ENCODE measurements at places on chromosomes 5 and 9.

- no peak for DNase-seq
These were observed 838.0 kb upstream of the WWC1 start for GRCh38 chr5:167453246-167454030.

GRCh38 chr5:153542536-153542935 lies 52.1 kb downstream of the GRIA1 start:
- DNase-seq: no peak

GRCh38 chr9:97502984-97503861 lies 1.8 kb downstream of the TMOD1 start:
- no peak for DNase-seq

DNA sequence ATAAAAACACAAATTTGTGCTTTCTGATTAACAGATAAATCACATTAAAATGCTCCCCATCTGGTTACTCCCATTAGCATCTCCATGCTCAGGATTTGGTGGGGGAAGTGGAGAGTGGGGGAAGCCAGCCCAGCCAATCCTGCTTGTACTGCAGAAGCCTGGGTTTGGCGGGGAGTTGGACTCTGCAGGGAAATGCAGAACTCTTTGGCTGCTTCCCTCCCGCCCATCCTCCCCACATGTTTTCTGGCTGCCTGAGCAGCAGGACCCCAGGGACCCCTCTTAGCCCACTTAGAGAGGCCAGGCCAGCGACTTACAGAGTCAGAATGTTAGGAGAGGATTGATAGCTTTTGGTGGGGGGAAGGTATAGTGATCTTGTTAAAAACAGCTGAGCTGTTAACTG lies 59.5 kb upstream of the FOXI1 start:
- no peak for DNase-seq

- DNase-seq: no peak
These were observed 139.4 kb upstream of the IRX1 start for GRCh38 chr5:3456121-3456681.

DNA sequence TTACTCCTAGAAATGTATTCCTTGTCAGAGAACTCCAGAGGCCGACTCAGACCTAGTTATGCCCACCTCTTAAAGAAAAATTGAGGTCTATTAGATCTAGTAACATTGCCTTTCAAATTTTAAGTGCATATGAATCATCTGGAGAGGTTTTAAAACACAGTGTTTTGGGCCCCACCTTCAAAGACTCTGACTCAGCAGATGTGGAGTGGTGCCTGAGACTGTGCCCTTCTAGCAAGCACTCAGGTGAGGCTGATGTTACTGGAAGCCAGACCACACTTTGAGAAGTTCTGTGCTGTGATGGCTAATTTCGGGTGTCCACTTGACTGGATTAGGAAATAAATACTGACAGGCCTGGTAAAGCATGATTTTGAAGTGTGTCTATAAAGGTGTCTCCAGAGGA lies 10.6 kb downstream of the FOXB2 start:
- DNase-seq: no peak

GRCh38 chr5:36164461-36164860 lies 12.6 kb downstream of the SKP2 start:
- no peak for DNase-seq

DNA sequence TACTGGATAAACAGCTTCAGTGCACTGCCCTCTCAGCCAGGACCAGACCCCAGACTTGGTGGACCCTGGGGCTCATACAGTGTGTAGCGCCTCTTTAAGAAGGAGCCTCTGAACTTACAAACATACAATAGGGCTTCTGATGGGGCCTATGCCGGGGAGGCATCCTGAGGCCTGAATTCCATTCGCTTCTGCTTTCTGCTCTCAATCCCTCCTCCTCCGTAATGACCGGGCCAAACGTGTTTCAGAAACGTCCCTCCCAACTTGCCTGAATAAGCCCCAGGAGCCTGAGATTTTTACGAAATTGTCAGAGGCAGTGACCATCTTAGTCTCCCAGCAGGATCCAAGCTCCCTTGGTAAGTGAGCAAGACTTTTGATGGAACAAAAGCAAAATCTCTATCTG lies 128.1 kb upstream of the BOD1 start:
- no peak for DNase-seq

- no peak for DNase-seq
These were observed 36.4 kb upstream of the CXCL14 start for GRCh38 chr5:135615171-135615570.

- DNase-seq: peak; percentile 93
These were observed 33.8 kb downstream of the MFAP3 start for GRCh38 chr5:154072414-154073171.

GRCh38 chr5:15248731-15249130 lies 251.2 kb upstream of the FBXL7 start:
- DNase-seq: no peak

DNA sequence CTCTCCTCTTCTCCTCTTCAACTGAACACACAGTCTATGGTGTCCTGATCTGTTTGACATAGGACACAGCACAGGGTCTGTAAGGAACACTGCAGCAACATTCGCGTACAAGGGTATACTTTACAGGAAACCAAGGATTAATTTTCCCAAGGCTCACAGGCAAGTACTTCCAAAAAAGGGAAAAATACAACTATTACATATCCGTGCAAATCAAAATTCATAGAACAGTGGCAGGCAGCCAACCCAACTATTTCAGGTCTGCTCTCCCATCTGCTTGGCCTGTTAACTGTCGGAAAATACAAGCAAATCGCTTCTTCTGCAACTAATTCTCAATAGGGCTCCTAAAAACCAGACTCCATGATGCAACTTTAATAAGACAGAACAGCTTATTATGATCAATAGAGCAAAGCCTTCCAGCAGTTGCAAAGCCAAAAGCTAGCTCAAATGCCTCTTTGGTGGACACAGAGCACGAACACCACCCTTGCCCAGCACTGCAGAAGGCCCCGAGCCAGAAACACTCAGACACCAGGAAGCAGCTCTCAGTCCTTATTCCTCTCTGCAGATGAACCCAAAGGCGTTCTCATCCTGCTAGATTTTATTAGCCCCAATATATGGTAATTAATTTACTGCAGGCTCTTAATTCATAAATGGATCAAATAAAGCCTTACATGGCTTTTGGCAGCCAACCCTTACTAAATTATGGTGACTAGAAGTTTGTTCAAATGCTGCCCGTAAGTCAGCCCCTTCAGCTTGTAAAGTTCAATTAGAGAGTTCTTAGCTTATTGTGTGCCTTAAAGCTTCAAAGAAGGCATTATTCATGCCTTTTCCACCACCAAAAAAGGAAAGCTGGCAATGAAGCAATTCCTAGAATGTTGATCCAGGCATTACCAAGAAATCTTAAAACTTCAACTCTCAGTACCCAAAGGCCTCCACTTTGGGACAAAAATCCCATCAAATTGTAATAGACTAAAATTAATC lies 68.8 kb downstream of the ZNF608 start:
- no peak for DNase-seq

DNA sequence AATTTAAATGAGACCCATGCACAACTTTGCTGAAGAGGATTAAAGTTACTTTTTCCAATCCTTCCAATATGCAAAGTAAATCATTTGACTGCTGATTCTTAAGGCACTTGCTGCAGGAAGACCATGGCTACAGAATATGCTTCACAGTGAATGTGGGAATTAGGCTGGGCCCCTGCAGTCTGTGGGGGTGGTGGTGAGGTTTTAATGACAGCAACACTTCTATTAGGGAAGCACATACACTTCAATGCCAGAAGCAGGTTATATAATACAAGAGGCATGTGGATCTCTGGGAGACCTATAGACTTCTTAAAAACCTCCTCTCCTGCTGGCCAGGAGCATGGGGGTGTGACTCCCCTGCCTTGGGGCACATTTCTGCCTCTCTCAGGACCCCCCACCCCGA lies 124.5 kb upstream of the KLF9 start:
- DNase-seq: no peak

GRCh38 chr5:143319437-143320227 lies 83.9 kb downstream of the NR3C1 start:
- DNase-seq: no peak

- peak; percentile 33 for DNase-seq
These were observed at the start of gene TICAM2 for GRCh38 chr5:115601701-115602590. Gene TICAM2, minus strand, starts transcription at chr5:115602479. Its CDS starts 21,223 bp downstream, at chr5:115581256.

GRCh38 chr5:139650031-139650688 lies 2.0 kb downstream of the CXXC5 start:
- DNase-seq: no peak

- DNase-seq: no peak
These were observed 277.5 kb downstream of the DENND1A start for GRCh38 chr9:123652416-123652815.

DNA sequence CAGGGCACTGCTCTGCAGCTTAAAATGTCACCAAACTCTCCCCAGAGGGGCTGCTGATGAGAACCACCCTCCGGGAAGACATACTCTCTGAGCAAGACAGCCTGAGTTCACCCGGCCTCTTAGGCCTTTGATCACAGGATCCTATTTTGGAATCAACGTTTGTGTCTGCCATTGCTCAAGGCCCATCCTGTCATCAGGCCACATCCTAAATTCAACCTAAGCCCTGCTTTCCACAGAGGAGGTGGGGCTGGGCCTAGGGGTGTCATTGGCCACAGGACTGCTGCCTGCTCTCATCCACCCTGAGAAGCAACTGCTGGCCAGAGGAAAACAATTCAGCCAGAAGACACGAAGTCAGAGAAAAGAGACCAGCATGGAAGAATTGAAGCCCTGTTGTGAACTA lies 351.1 kb upstream of the IRX2 start:
- no peak for DNase-seq

DNA sequence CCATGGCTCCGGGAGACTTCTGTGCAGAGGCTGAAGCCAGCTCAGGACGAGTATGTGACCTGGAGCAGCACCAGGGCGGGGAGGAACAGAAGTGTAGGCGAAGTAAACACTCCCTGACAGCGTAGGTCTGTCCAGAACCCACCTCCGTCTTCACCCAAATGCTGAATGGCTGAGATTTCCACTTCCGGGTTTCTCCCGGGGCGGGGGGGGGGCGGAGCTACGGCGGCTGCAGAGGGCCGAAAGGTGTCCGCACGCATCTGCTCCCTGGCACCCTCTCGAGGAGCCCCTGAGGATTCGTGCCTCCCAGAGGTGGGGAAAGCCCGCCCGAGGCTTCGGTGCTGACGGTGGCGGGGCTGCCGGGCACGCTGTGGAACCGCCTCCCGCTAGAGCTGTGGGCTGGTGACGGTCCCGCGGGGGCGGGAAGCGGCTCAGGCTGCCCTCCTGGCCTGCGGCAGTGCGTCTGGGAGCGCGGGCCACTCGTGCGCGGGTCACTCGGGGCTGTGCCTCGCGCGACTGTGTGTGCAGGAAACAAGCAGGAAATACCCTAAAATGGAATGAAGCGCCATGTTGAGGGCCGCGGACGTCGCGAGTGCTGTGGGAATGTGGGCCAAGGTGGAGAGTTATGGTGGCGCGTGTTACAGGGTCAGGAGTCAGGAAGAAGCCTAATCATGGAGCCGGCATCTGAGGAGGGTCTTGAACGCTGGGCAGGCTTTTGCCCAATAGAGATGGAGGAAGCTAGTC lies 1425.4 kb downstream of the FOXD4L5 start:
- no peak for DNase-seq

GRCh38 chr5:373710-374602 lies 52.4 kb downstream of the AHRR start:
- DNase-seq: no peak

- DNase-seq: no peak
These were observed 192.1 kb upstream of the TRIM32 start for GRCh38 chr9:116494815-116495634.

DNA sequence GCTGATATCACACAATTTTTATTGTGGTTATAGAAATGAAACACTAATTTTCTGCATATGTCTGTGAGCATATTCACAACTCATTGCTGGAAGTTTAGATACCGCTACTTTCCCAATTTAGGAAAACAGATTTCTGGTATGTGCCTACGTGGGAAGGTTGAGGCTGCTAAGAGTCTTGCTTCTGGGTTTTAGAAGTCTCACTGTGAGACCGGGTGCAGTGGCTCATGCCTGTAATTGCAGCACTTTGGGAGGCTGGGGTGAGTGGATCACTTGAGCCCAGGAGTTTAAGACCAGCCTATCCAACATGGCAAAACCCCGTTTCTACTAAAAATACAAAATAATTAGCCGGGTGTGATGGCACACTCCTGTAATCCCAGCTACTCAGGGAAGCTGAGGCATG lies 39.6 kb downstream of the UBAP1 start:
- DNase-seq: no peak

DNA sequence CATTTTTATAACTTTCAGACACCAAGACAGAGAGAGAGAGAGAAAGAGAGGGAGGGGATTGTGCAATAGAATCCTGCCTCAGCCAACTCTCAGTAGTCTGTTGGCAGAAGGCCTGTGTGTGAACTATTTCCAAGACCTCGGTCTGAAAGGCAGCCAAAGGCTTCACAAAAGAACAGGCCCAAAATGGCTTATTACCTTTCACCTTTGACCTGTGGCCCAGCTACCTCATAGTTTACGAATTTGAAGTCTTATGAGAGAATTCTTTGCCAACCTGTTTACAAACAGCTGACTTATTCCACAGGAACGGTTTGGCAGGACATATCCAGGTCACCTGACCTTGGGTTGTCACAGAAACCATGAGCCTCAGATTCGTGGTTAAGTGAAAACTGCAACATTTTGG lies 48.6 kb downstream of the NR2F1-AS1 start:
- DNase-seq: peak; percentile 32

DNA sequence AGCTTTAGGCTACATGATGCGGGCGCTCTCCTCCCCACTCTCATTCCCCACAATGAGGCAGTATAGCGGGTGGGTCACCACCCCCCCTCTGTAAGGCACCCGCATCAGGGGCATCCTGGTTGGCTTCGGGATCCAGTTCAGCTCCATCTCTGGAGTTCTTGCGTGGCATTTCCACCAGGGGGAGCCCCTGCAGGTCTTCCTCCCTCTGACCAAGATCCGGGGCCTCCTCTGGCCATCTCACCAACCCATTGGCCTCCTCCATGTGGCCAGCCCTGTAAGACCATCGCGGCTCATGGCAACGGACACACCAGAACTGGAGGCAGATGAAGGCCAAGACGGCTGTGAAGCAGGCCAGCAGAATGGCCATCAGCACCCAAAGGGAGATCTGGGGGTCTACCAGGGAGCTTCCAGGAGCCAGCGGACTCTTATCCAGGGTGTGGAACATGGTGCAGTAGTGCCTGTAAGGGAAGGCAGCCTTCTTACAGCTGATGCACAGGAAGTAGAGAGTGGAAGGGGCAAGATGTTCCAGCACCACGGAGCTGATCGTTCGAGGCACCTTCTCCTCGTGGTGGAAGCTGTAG lies 77.0 kb downstream of the CYFIP2 start:
- DNase-seq: no peak

- DNase-seq: no peak
These were observed 352.6 kb upstream of the PANK3 start for GRCh38 chr5:168931638-168932345.

GRCh38 chr5:129945028-129945427 lies 40.8 kb downstream of the CHSY3 start:
- no peak for DNase-seq

GRCh38 chr5:131286400-131286715 lies 22.5 kb downstream of the CDC42SE2 start:
- DNase-seq: no peak

DNA sequence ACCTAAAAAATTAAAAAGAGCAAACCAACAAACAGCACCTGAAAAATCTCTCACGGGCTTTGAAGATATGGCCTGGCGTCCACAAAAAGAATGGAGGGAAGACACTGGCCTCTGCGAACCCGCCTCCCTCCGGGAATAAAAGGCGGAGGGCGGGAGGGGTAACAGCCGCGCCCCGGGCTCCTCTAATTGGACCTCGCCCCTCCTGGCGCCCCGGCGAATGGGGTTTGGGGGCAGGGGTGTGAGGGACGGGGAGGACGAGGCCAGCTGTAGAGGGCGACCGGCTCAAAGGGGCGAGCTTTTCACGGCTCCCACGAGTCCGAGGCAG lies 753 bp downstream of the FANCC start:
- peak; percentile 46 for DNase-seq

GRCh38 chr5:164013077-164013670 lies 507.8 kb downstream of the MAT2B start:
- DNase-seq: no peak

- no peak for DNase-seq
These were observed 61.1 kb downstream of the EGFLAM start for GRCh38 chr5:38319491-38319890.

Data from omental fat pad (tissue), 4 donors.